ENCODE measurements at places on chromosomes 4 and X. TPM values are rescaled to one million over a fixed set of nuclear protein-coding genes. Genes with fewer than 3 reads are reported as not detected.

DNA sequence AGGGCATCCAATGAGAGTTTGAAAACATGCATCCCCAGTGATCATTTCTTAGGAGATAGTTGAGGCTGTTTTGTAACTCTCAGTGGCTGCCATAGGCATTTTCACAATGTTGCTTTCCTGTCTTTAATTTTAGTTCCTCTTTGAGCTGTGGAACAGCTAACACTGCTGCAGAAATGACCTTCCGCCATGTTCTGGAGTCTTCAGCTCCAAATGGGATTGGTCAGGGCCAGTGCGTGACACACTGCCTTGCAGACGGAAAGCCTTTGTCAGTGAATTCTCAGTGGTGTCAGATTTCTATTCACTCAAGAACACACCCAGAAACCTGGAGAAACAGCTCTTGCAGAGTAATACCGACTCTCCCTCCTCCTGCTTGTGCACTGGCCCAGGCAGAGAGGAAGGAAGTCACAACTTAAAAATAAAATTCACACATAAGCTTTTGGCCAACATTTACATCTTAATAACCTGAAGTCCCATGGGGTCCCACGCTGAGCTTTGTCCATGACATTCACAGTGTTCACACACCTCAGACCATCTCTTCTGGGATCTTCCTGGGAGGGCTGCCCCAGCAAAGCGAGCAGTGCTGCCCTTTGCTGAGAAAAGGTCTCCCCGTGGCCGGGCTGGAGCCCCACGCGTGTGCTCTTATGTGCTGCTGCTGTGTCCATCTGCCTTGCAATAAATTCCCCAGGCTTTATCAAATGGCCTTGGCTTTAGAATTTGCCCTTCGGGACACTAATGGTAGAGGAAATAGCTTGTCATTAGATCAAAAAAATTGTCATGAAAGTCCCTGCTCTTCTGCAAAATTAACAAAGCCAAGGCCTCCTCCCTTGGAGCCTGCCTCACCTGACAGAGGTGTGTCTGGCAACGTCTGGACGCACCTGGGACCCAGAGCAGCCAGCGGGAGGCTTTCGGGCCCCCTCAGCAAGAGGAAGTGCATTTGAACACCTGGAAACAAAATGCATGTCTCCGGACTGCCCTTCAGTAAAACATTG is 126.8 kb downstream of the IRF2 start:
- no peak for DNase-seq

- no peak for DNase-seq
Measured at GRCh38 chrX:155966876-155967275, 30.6 kb upstream of the IL9R start.

DNA sequence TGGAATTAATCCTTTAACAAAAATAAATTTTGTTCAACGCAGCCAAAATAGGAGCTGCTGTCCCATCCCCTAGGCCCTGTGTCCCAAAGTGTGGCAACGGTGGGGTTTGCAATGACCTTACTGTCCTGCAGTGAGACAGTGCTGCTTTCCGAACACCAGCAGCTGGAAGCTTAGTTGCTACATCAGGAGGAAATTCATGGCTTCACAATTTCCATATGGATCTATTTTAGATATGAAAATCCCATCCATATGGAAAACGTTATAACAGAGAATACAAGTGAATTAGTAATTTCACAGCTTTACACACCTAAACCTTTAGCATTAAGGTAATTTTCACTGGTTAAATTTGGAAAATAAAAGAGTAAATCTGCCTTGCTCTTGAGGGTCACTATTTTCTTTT is 396.3 kb upstream of the TENM3 start:
- DNase-seq: no peak

DNA sequence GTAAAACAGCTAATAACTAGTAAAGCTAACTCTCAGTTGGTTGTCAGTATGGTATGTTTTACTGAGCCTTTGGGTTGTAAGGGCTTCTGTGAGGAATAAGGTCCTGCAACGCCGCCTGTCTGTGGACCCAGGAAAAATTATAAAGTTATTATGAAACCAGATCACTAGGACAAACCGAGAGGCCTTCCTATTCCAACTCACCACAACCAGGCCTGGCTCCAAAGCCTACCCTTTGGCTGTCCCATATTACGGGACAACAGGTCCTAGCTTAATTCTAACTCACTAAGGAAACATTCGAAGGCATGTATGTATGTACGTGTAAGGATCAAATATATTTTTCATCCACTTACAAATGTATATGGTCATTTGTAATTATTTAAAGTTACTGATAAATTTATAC is 1.4 kb downstream of the ANKRD17 start:
- peak; percentile 62 for DNase-seq

Gene TKTL2
- not detected for total RNA-seq

Gene CD38
- 10.7 TPM for total RNA-seq
